ENCODE measurements at places on chromosomes 7 and 10.

GRCh38 chr7:46489106-46489505, 568.0 kb upstream of the IGFBP3 start:
- no peak for DNase-seq

DNA sequence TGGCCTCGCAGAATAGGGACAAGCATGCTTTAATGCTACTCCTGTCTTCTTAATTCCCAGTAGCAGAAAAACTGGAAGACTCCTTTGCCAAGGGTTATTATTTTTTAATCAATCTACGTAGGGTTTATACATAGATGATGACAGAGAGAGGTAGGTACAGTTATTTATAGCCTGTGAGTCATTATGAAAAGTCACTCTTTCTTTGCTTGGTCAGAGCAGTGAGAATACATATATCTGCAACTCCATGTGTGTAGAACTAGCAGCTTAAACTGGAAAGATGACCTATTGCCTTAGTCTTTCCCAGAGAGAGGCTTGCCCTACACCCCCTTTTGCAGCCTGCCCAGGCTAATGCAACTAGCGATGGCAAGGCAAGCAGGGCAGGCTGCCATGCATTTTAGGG, 1050.6 kb downstream of the NRG3 start:
- DNase-seq = no peak

GRCh38 chr10:129945064-129945463, 19.0 kb downstream of the EBF3 start:
- no peak for DNase-seq

DNA sequence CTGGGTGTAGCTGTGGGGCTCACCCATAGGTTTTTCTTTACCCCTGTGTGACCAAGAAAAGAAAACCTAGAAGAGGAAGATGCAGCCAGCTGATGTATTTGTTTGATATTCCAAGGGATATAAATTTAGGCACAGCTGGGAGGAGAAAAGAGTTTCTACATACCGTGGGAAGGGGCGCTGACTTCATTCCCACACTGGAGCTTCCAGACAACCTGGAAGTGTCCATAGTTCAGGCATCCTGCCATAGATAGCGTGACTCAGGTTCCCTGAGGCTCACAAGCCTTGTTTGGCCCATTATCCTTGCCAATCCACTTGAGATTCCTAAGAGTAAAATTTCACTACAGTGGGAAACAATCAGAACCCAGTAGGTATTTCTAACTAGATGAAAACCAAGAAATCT, 371.7 kb upstream of the NRP1 start:
- DNase-seq = no peak

- DNase-seq = no peak
Observed at GRCh38 chr7:93622036-93623033, 47.8 kb upstream of the CALCR start.

DNA sequence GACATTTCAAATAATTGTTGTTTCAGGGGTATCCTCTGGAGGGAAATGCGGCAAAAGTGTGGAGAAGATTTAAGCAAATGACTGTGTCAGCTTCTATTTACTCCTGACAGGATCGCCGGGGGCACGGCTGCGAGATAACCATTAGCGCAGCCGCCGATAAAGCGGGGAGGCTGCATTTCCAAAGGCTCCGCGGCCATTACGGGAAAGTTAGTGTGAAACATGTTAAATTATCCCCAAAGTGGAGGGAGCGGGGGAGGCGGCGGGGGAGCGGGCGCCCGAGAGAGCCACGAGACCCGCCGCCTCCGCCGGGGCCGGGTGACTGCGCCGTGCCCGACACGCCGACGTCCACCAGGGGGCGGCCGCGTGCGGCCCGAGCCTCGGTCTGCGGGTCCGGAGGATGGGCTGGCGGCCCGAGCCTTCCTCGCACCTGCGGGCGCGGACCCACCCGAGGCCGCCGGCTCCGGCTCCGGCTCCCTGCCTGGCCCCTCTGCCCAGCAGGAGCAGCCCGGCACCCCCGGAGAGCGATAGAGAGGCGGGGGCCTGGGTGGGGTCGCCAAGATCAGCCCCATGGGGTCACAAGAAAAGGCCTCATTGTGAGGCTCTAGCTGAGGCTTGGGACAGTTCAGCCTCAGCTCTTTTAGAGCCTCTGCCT, 74.4 kb upstream of the PAX2 start:
- DNase-seq = no peak

DNA sequence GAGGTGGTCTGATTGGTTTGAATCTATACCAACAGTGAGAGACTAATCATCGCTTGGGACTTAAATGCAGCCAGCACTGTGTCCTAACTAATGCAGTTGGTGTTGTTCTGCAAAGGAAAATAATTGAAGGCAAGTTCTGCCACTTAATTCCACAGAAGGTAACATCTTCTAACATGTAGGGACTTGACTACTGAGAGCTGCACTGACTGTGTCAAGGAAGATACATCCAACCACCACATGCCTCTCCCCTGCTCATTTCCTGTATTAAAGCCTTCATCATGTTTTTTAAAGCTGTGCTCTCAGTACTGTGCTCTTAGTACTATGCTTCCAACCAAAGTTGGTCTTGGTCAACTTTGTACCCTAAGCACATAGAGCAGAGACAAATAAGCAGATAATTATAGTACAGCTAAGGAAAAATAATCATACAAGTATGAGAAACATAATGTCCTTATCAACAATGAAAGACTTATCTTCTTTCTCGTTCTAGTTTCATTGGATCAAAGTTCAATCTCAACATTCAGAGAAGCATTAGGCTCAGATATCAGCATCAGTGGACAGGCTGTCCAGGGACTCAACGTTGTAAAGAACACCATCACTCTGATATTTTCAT, 2.8 kb upstream of the CYP3A4 start:
- DNase-seq = no peak

GRCh38 chr10:48496831-48497779, 107.8 kb downstream of the ARHGAP22 start:
- DNase-seq = no peak

DNA sequence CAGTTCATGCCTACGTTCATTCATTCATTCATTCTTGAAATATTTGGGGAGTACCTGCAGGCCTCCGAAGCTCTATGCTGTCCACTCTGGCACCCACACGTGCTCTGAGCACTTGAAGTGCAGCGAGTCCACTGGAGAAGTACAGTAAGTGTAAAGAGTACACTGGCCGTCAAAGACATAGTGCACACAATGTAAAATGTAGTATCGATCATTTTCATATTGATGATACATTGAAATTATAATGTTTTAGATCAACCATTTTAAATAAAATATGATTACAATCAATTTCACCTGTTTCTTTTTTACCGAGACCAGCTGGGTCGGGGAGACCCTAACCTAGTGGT, 37.0 kb upstream of the PURB start:
- DNase-seq = no peak

- DNase-seq = peak; percentile 26
Observed at GRCh38 chr7:101363734-101364374, 1.2 kb downstream of the COL26A1 start.

DNA sequence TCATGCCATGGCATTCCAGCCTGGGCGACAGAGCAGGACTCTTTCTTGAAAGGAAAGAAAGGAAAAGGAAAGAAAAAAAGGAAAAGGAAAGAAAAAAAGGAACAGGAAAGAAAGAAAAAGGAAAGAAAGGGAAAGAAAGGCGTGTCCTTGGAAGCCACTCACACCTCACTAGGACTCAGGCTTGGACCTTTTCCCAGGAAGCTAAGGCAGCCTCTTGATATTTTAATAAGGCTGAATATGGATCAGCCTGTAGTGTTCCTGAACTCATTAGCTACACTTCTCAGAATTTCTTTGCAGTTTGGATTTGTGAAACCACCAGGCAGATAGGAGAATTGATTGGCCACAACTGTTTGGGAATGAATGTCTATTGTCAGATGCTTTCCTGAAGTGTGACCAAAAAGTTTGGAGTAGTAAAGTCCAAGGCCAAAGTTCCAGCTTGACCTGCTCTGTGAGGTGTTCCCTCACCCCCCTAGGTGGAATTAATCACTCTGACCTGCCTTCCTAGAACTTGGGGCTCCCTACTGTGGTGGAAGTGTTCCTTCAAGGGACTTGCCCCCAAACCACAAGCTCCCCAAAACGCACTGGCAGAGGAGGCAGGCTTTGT, 7.1 kb upstream of the MALSU1 start:
- no peak for DNase-seq

GRCh38 chr7:44761207-44762161, 12.8 kb downstream of the ZMIZ2 start:
- DNase-seq = no peak

DNA sequence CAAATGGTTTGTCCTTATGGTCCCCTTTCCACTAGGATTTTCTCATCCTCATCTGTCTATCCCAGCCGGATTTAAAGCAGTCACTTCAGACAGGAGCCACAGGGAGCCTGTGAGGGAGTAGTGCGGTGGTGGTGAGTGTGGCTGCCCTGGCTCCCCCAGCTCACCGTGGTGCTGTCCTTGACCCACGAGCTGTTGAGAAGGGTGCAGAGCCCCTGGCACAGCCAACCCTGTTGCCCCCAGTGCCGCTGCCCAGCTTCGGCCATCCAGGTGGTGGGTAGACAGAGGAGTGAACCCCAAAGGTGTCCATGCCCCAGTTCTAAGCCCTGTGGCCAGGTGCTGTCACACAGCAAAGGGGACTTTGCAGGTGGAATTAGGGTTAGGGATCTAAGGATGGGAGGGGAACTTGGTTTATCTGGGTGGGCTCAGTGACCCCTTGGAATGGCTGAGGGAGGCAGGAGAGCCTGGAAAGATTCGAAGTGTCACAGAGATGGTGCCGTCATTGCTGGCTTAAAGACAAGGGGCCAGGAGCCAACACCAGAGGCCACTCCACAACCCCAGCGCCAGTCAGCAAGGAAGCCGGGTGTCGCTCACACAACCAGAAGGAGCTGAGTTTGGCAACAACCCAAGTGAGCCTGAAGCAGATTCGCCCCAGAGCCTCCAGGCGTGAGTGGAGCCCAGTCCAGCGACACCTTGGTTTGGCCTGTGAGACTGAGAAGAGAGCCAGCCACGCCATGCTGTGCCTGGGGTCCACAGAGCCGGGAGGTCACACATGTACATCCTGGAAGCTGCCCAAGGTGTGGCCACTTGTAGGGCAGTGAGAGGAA, 142.4 kb downstream of the ADCY1 start:
- no peak for DNase-seq

DNA sequence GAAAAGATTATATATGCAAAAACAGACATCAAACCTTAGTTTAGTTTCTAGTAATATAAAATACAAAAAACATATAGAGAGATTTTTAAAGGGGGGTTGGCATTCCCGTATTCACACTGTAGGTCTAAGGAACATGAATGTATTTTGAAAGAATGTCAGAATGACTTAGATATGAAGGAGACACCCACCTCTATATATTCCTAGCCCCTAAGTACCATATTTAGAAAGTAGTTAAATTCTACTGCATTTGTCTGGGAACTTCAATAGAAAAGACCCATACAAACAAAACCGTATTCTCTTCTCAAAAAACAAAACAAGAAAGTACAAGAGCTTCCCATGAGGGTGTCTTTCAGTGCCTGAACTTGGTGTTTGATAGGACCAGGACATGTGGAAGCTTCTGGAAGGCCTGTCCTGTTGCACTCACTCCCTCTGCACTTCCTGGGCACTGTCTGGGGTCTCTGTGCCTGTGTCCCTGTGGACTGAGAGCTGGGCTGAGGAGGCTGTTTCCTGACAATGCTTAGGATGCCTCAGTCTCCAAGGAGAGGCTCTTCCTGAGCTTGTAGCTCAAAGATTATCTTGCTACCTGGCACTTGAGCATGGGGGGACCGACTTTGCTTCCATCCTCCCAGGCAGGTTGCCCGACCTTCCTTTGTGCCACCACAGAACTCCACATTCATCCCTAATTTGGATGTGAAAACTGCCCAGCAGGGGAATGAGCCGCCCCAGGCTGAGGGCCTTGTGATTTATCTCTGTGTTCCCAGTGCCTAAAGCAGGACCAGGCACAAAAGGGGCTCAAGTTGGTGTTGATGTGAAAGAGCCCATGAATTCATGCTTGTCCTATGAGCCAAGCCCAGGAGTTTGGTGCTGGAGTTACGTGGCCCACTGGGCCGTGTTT, 44.4 kb upstream of the KLF6 start:
- no peak for DNase-seq

DNA sequence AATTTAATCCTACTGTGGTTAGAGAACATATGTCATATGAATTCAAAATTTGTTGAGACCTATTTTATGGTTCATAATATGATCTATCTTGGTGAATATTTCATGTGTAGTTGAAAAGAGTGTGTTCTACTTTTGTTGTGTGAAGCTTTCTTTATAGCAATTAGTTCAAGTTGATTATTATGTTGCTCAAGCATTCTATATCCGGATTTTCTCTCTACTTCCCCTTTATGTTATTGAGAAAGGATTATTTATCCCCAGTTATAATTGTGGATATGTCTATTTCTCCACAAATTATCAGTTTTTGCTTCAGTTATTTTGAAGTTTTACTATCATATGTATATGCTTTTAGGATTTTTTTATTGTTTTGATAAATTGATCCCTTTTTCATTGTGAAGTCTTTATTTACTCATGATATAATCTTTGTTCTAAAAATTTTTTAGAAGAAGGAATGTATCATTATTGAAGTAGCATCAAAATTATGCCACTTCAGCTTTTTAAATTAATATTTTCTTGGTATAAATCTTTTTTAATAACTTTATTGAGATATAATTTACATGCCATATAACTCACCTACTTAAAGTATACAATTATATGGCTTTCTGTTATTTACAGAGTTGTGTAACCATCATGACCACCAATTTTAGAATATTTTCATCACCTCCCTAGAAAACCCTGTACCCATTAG, 12.0 kb upstream of the MEST start:
- no peak for DNase-seq

GRCh38 chr7:119033641-119034040, 809.1 kb downstream of the ANKRD7 start:
- no peak for DNase-seq

DNA sequence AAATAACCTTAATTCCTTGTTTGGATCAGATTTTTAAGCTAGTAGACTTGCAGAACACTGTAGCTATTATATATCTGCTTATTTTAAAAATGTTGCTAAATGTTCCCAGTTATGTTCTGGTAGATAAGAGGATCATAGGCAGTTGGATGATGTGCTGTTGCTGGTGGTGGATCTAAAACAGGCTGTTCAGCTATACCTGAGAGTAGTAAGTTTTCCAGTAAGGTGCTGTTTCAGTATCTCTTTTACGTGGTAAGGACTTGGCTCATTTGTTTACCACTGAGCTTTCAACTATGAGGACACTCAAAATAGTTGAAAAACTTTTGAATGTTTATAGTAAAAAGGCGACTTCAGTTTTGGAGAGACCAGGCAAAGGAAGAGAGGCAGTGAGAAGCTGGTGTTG, 180.9 kb downstream of the CDK14 start:
- DNase-seq = no peak

GRCh38 chr10:70694418-70695141, 22.3 kb downstream of the ADAMTS14 start:
- DNase-seq = no peak

- no peak for DNase-seq
Observed at GRCh38 chr10:77417806-77418640, 219.6 kb downstream of the KCNMA1 start.

DNA sequence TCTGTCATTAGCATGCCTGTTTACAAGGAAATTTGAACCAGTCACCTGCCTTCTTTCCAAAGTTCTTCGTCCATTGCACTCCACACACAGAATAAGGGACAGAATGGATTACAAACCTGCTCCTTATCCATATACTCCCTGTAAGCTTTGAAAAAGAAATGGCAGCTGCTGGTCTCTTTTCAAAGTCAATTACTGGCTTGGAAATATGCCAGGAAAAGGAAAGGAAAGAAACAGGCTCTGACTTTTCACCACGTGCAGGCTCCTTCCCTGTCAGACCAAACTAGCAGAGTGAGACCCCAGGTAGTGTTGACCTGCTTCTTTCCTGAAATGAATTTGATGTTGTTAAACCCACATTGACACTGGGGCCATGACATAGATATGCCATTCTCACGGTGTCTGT, 84.5 kb downstream of the LHFPL3 start:
- DNase-seq = no peak

GRCh38 chr10:50807851-50808776, 68.4 kb downstream of the ASAH2B start:
- DNase-seq = no peak
